ENCODE measurements at places on chromosomes 2 and 18. TPM values are rescaled to one million over a fixed set of nuclear protein-coding genes. Genes with fewer than 3 reads are reported as not detected.

Gene SP5
- not detected for total RNA-seq

Gene STON1
- 27.3 TPM for total RNA-seq

Gene PDK1
- total RNA-seq, result 29.3 TPM

Gene AKAIN1
- total RNA-seq, result not detected

Gene COLEC11
- 0.57 TPM for total RNA-seq

Gene CPO
- 0.09 TPM for total RNA-seq

Gene CCDC74A
- total RNA-seq, result 11.5 TPM

Gene UGT1A8
- 0.71 TPM for total RNA-seq

Gene CERKL
- not detected for total RNA-seq

Gene LIMS1
- 42.1 TPM for total RNA-seq

Gene IMPA2
- 17.6 TPM for total RNA-seq

Gene UPP2
- total RNA-seq, result not detected

Gene TRIM43
- total RNA-seq, result not detected

Gene ANKRD30BL
- total RNA-seq, result not detected

Gene C2orf80
- total RNA-seq, result not detected

Gene ANKRD29
- 7.3 TPM for total RNA-seq

Gene EFEMP1
- total RNA-seq, result 1,445 TPM

Gene RGPD5
- 22.0 TPM for total RNA-seq

Gene FZD7
- total RNA-seq, result 68.4 TPM

Gene KLF11
- total RNA-seq, result 3.7 TPM

Gene KCNG3
- not detected for total RNA-seq

Gene CDH19
- total RNA-seq, result not detected

Gene SCTR
- total RNA-seq, result not detected

Gene ABCG8
- total RNA-seq, result not detected

Gene SLC40A1
- total RNA-seq, result 103 TPM

Gene UGT1A7
- 0.46 TPM for total RNA-seq

Gene SLC9A4
- total RNA-seq, result under 0.01 TPM

Gene SERPINB5
- 0.14 TPM for total RNA-seq

Gene CENPA
- 1.00 TPM for total RNA-seq

Gene OTOF
- 0.14 TPM for total RNA-seq

Gene PLCD4
- total RNA-seq, result 1.8 TPM

Gene RUFY4
- total RNA-seq, result not detected

Gene KLF7
- 13.5 TPM for total RNA-seq

Gene RESP18
- not detected for total RNA-seq

Gene NLRC4
- not detected for total RNA-seq

Gene MERTK
- total RNA-seq, result 0.14 TPM
